SJCRH30 (cell line): ENCODE measurements at places on chromosomes 4 and X.

- no peak for DNase-seq
These were observed 1.5 kb downstream of the COX18 start for GRCh38 chr4:73067971-73068394.

DNA sequence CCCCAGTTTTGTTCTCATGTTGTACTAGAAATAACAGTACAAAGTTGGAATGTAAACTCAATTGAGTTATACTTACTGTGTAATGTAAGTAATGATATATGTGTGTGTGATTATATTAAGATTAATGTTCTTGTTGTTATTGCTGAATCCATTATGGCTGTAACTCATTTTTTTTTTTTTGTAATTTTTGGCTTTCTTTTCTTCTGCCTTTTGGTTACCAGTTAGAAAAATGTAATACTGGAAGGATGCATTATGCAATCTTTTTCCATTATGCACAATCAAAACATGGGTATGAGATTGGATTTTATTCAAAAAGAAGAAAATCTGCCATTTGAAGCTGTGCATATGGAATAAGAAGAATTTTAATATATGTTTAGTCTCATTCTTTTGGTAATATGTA is 34.0 kb downstream of the BANK1 start:
- DNase-seq, result no peak

DNA sequence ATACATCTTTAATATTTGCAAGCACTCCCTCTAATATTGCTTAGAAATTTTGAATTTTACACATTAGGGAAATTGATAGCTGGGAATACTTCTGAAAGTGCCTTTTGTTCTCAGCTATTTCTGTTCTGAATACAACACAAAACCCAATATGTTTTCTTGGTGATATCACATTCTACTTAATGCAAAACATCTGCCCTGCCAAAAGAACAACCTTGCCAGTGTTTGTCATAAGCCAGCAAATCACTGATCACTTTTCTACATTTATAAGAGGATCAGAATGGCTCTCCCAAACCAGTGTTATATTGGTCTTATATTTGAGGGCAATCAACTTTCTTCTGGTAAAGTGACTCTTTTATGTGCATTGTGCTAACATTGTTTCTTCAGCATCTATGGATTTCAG is 126.8 kb upstream of the APOOL start:
- no peak for DNase-seq

DNA sequence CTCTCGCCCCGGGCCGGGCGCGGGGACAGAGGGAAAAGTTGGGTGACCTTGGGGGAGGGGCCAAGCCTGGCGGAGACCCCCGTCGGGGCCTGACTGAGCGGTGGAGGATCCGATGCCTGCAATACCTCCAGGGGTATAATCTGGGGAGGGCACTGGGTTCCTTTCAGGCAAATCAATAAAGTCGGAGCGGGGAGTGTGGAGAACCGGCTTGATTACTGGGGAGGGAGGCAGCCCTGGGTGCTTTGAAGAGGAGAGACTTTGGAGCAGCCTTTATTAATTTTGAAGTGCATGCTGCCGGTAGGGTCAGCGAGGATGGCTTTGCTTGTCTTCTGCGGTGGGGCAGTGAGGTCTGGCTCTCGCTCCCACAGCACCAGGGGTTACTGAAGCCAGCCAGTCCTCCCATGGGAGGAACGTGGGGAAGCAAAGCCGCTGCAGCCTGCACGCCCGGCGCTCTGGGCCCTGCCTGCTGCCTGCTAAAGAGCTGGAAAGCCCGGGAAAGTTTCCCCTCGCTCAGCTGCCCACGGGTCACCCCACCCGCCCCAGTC is 403 bp upstream of the LGI2 start:
- DNase-seq, result peak; percentile 75

DNA sequence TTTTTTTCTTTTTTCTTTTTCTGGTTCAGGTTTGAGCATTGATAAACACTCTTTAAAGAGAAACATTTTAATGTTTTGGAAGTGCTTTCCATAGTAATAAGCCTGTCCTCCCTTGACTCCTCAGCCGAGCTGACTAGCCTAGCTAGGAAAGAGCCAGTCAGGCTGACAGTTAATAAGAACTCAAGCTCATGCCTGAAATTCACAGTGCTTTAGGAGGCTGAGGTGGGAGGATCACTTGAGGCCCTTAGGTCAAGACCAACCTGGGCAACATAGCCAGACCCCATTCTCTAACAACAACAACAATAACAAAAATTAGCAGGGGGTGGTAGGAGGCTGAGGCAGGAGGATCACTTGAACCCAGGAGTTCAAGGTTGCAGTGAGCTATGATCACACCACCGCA is 53.4 kb upstream of the ZCCHC13 start:
- DNase-seq, result no peak

GRCh38 chr4:118775405-118775804 is 60.5 kb downstream of the SEC24D start:
- no peak for DNase-seq

- DNase-seq, result peak; percentile 41
These were observed 67.9 kb upstream of the SLC4A4 start for GRCh38 chr4:71270901-71271300.

DNA sequence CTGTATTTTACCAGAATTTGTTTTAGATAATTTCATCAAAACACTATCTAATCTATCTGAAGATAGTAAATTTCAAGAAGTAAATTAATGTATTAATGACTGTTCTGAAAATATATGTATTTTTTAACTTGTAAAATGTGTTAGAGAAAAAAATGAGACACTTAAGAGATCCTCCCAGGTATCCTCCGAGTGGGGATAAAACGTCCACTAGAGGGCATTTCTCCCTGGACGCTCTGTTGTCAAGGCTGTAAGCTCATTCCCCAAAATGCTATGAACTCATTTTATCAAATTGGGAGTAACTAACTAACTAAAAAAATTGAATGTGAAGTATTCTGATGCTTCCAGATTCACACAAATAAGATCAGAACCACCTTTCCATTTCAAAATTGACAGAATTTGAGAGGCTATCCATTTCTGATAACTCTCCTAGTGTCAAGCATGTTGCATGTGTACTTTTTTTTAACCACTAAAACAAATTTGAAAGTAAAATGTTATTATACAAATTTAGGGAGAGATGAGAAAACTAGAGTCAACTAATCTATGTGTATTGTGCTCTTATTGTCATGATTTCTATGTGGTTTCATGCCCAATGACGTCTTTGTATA is 337.3 kb upstream of the HS3ST1 start:
- peak; percentile 11 for DNase-seq

GRCh38 chr4:153792618-153793247 is 3.9 kb upstream of the SFRP2 start:
- DNase-seq, result no peak

DNA sequence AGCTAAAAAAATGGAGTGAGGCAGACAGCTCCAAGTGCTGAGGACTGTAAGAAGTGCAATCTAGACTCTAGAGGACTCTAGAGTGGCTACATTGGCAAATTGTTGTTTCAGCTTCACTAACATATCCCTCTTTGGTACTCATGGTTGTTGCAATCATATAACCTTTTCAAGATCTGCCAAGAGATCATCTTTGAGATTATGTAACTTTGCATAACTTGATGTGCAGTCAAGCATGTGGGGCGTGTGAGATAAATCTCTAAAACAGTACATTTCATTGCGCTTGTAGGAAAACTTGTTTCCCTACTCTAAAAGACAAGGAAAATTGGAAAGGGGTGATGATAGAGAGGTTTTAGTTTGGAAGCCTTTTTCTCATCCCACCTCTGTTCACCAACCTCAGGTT is 11.2 kb upstream of the BRS3 start:
- DNase-seq, result no peak
